Central memory CD4-positive, alpha-beta T cell (primary cell): ENCODE measurements at places on chromosomes 1 and 21.

- peak; percentile 28 for DNase-seq
These were observed 5.8 kb upstream of the MX1 start for GRCh38 chr21:41419921-41420862.

DNA sequence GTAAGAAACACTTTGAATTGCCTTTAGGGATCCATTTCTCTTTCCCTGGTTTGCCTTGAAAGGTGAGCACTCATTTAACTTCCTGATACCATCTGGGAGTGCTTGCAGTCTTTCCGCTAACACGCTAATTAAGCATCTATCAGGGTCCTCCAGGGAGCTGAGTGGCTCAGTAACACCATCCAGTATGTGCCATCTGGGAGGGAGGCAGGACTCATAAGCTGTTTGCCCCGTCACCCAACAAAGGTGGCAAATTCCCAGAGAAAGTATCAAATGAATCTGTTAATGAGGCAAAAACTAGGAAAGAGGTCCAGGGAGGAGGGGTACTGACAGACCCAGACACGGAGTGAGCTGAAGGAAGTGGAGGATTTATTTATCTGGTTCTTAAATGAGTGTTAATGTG is 430.9 kb downstream of the HLX start:
- DNase-seq: no peak

GRCh38 chr1:37265786-37266667 is 208.4 kb upstream of the ZC3H12A start:
- no peak for DNase-seq

DNA sequence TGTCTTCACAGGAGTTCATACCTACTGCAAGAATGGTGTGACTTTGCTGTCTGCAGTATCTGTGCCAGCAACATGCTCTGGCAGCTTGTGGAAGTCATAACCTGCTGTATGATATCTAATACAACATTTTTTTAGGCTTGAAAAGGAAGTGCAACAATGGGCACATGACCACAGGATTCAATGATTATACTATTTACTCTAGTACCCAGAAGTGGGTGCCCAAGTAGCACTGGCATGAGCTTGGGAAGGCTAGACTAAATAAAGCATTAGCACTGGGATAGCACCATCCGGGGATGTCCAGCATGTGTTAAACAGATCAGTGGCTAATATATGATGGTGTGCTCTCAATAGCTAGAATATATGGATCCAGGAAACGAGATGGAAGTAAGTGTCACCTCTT is 98.6 kb upstream of the PDE4B start:
- no peak for DNase-seq

DNA sequence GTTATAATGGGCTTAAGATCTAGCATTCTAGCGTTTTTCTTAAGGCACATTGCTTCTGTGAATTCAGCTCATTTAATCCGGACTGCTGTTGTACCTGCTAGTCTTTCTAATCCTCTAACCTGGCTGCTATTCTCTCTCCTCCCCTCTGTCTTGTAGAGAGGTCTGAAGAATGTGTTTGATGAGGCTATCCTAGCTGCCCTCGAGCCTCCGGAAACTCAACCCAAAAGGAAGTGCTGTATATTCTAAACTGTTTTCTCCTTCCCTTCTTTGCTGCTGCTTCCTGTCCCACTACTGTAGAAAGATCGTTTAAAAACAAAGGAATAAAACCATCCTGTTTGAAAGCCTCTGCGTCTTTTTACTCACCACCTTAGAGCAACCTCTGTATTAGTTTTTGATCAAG is 37.3 kb downstream of the CDC42 start:
- no peak for DNase-seq

DNA sequence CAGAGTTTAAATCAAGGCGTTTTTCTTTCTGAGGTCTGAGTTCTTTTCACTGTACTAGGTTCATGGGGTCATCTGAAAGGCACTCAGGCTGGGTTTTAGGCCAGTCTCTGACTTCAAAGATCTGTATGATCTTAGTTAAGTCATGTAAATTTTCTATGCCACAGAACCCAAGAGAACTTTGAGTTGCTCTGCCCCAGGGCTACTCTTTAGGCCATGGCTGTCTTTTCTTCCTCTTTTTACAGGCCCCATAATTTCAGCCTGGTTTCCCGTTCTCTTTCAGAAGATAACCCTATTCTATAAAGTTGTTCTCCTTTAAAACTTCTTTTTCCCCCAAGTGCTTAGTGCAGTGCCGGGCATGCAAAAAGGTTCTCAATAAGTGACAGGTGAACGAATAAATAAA is 26.1 kb downstream of the METTL13 start:
- no peak for DNase-seq

DNA sequence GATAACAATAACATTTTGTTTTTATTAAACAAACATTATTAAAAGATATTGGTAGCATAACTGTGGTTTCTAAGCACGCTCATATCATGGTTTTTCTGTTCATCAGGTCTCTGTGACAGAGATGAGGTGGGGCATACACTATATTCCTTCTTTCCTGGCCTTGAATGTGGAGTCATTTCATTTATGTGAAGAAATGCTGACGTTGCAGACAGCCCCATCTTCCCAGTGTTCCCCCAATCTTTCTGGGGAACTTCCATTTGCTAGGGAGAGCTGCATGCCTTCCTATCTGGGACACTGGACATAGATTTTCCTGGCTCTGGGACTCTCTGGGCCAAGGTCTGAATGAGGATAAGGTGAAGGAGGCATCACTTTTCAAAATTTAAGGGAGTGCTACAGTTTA is 30.4 kb downstream of the PIGM start:
- no peak for DNase-seq

DNA sequence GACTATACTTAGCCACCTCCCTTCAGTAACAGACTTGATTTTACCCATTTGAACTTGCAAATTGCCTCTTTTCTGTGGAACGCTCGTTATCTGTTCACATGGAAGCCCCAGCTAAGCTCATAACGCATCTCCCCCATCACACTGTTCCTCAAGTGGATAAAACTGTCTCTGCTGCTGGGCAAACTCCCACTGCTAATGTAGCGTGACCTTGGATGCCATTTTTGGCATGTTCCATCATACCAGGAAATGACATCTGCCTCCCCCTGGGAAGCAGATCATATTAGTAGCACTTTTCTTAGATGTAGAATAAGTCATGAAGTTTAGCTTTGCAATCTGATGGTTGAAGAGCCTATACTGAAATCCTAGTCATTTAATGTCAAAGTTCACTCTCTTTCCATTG is 528.7 kb upstream of the PLXNA2 start:
- no peak for DNase-seq

- DNase-seq: no peak
These were observed 73.1 kb downstream of the KCNJ6 start for GRCh38 chr21:37843191-37843590.

GRCh38 chr1:52530563-52531144 is 22.2 kb downstream of the TUT4 start:
- no peak for DNase-seq

DNA sequence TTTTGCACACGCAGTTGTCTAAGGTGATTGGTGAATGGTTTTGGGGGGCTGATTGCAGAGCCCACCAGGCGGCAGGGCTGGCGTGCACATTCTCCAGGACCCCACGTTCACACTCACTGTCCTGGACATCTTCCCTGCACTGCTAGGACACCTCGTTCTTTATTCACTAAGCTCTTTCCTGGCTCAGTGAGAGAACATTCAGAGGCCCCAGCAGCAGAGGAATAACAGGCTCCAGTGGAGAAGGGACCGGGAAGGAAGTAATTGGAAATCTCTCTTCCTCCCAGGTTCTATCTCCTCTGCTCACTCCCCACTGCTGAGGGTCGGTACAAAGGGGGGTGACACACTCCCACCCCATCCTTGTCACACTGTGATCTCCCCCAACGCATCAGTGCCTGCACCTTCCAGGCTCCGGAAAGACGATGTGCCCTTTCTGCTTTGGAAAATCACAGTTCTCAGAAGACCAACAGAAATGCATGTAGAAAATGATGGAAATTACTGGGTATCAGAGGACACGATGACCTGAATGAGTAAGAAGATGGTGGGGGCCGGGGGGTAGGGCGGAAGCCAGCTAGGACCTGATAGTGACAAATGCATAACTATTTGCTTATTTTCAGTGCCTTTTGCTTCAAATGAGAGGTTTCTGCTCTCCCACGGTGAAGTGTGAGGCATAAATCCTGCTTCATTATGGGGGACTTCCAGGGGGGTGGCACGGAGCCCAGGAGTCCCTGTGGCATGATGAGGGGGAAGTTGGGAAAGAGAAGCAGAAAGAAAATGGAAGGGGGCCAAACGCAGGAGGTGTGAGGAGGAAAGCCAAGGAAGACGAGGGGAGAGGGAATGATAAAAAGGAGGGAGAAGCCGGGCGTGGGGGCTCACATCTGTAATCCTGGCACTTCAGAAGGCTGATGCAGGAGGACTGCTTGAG is 25.2 kb upstream of the KIF26B start:
- DNase-seq: no peak

DNA sequence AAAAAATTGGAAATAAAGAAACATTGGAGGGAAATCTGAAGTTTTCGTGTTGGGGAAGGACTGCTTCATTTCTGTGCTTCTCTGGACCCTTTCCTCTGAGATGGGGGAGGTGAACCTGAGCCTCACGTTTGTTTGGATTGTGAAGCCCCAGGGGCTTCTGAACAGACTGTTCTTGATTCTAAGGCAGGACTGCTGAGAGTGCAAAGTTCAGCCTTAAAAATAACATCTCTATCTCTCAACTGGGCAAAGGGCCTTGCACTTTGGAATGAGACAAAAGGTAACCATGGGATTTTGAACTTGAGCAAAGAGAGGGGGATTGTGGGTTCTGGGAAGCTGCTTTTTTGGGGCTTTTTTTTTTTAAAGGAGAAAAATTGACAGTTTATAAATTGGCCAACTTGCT is 45.0 kb downstream of the GPR88 start:
- DNase-seq: no peak

- DNase-seq: no peak
These were observed 167.2 kb downstream of the SETD4 start for GRCh38 chr21:35893156-35893555.

GRCh38 chr1:70934194-70934961 is 113.2 kb downstream of the PTGER3 start:
- no peak for DNase-seq

DNA sequence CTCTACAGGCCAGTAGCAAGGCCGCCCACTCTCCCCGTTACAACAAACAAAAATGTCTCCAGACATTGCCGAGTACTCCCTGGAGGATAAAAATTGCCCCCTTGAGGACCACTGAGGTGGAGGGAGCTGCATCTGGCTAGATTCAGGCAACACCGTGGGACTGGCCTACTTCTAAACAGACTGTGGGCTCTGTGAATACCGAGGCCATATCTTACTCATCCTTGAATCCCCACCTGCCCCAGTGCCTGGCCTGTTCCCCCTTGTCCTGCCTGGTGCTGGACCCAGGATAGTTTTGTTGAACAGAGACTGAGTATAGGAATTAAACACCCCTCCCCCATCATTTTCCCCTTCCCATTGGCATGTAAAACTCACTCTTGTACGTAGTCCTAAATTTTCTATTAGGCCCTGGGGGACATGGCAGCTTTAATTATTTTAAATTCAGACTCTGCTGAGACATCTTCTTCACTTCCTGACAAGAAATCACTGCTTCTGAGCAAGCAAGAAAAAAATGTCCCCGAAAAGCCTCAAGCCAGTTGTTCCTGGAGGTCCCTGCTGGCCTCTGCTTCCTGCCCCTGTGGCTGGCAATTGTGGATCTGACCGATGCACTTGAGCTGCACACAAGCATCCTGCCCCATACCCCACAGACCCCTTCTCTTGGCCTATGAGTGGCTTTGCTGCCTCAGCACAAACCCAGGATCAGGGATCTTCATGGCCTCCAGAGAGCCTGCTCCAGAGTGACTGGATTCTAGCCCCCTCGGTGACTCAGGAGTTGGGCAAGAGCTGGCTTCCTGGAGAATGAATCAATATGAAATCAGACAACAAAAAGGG is 111.0 kb downstream of the ACTL8 start:
- DNase-seq: no peak

- no peak for DNase-seq
These were observed at the start of gene KCNJ9 for GRCh38 chr1:160081261-160081936. KCNJ9 (plus strand) TSS chr1:160081538; CDS start chr1:160084031, 2,493 bp downstream.

GRCh38 chr1:155226910-155227260 is 18.4 kb downstream of the MTX1 start:
- no peak for DNase-seq

DNA sequence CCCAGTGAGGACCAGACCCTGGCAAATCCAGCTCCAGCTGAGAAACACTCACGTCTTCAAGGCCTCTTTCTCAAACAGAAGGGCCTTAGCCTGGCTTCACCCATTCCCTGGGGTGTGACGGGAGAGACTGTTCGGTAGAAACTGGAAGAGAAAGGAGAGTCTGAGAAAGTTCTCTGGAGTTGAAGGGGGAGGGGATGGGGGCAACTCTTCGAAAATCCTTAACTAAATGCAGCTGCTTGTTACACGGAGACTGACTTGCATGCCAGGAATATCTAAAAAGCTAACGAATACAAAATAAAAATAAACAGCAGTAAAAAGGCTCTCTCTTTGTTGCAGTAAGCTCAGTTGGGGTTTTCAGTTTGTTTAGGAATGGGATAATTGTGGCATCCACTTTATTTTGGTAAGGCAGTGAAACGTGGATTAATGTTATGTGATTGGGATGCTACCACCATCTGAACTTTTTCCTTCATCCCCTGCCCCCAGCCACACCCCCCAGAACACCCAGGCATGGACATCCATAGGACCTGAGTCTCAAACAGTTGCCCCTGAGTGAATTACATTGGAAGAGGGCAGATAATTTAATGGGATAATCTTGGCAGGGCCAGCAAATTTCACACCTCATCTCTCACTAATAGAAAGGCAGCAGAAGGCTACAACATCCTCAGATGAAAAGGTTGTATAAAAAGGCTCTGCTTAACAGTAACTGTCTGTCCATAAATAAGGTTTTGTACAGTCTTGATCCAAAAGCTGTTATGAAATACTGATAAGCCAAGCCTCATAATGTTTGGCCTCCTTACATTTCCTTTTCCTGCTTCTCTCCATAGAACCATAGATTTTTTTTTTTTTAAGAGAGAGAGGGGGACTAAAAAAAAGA is 5.8 kb downstream of the ROR1 start:
- DNase-seq: no peak

- DNase-seq: no peak
These were observed 293.8 kb upstream of the USP25 start for GRCh38 chr21:15436031-15436430.

GRCh38 chr1:234620272-234621126 is 10.5 kb upstream of the IRF2BP2 start:
- DNase-seq: no peak

GRCh38 chr1:54112705-54113368 is 40.0 kb downstream of the CDCP2 start:
- DNase-seq: no peak

GRCh38 chr1:10856176-10856683 is 59.8 kb upstream of the CASZ1 start:
- DNase-seq: no peak
